ENCODE measurements at places on chromosomes 16 and 17.
A peak's percentile ranks its signal among the peaks of the same experiment; 100 is the strongest.

DNA sequence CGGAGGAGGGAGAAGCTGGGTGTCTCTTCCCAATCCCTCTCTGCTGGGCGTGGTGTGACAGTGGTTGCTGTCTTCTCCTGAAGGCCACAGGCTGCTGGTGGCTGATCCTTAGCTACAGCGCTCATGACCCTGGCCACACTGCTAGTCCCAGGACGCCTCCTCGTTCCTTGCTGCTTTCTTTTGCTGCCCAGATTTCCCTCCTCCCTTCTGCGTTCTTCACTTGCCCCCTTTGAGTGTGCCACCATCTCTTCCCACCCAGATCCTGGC, 90.1 kb downstream of the MRC2 start:
- DNase-seq: no peak

GRCh38 chr16:10535461-10535860, 44.9 kb downstream of the EMP2 start:
- DNase-seq: no peak

GRCh38 chr16:1150511-1150982, 2.4 kb upstream of the CACNA1H start:
- DNase-seq: no peak

DNA sequence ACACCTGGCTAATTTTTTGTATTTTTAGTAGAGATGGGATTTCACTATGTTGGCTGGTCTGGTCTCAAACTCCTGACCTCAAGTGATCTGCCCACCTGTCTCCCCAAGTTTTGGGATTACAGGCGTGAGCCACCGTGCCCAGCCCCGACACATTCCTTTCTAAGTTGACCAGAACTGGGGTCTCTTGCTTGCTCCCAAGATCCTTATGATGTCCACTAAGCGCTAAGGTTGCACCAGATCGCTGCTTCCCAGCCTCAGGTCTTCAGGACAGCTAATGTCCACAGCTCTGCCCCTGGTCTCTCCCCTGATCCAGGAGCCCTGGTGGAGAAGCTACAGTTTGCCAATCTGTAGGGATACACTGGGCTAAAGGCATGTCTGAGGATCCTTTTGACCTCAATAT, 29.5 kb downstream of the NSMCE1 start:
- DNase-seq: no peak

GRCh38 chr16:83397601-83398291, 410.0 kb upstream of the HSBP1 start:
- no peak for DNase-seq

DNA sequence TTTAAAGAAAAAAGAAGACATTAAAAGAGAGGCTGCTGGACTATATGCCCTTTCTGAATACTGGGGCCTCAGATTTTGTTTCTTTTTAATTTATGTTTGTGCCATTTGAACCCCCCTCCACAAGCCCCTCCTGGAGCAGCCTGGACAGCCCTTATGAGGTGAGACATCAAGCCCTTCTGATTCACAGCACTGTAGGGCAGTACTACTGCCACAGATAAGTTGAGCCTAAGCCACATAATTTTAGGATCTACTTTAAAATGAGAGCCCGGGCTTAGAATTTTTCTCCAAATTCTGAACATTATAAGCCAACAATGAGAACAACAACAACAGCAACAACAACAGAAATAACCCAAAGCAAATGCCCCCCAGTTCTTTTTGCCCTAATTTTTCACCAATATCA, 256.9 kb upstream of the SALL1 start:
- DNase-seq: no peak

DNA sequence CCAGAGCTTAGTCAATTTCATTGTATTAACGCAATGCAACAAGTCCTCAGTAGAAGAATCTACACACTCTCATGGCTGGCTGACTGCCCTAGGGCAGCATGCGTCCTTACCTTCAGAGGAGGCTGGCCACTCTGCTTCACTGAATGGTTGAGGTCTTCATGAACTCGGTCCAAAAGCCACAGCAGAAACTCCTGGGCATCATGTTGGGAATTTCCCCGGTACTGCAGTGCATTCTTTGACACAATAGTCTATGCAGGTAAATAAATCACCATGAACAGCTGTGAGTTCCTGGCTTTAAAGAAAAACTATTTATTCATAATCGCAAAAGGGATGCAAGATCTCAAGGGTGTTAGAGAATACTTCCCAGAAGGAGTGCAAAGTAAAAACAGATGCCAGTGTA, 41.3 kb downstream of the USP31 start:
- DNase-seq: no peak

- DNase-seq: peak; percentile 63
Measured at GRCh38 chr16:50696575-50697420, 3.4 kb downstream of the NOD2 start.

DNA sequence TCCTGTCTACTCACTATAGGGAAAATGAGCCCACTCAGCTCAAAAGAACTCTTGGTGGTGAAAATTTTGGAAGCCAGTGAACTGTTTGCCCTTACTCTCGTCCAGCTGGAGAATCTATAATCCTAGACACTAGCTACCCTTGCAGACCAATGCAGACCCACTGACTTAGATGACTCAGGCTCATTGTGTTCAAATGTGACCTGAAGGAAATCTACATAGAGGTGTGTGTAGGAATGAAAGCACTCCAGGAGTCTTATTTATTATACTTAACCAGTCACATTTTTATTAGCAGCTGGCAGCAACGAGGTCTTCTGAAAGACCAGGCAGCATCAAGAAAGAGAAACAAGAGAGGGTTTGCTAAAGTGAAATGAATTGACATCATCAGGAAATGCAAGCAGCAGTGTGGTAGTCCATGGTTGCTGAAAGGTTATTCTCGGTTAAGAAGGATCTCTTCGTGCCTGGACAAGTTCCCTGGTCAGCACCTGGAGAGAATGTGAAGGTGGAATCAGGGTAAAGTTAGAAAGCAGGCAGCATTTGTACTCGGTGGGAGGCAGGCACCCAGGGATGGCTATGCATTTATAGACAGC, 1.4 kb downstream of the KRTAP29-1 start:
- DNase-seq: no peak

GRCh38 chr17:69425978-69426377, 11.5 kb downstream of the MAP2K6 start:
- DNase-seq: no peak

DNA sequence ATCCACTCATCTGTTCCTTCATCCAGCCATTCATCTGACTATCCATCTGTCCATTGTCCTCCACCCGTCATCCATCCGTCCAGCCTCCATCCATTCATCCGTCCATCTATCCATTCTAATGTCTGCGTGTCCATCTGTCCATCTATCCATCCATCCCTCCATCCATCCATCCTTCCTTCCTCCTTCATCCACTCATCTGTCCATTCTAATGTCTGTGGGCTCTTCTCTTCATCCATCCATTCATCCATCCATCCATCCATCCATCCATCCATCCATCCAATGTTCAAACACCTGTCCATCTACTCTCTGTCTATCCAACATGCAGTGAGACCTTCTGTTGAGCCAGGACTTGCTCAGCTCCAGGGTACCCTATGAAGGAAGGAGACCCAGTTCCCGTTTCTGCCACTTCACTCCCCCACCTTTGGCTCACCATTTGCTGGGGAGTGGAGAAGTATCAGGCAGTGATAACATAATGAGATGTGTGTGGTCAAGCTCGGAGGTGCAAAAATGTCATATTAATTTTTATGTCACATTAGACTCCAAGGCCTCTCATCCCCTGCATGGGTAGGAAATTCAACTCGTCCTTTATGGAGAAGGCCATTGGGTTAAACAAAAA, 36.5 kb upstream of the ADGRG1 start:
- peak; percentile 9 for DNase-seq

- no peak for DNase-seq
Measured at GRCh38 chr17:74148446-74148845, 55.0 kb upstream of the RPL38 start.

DNA sequence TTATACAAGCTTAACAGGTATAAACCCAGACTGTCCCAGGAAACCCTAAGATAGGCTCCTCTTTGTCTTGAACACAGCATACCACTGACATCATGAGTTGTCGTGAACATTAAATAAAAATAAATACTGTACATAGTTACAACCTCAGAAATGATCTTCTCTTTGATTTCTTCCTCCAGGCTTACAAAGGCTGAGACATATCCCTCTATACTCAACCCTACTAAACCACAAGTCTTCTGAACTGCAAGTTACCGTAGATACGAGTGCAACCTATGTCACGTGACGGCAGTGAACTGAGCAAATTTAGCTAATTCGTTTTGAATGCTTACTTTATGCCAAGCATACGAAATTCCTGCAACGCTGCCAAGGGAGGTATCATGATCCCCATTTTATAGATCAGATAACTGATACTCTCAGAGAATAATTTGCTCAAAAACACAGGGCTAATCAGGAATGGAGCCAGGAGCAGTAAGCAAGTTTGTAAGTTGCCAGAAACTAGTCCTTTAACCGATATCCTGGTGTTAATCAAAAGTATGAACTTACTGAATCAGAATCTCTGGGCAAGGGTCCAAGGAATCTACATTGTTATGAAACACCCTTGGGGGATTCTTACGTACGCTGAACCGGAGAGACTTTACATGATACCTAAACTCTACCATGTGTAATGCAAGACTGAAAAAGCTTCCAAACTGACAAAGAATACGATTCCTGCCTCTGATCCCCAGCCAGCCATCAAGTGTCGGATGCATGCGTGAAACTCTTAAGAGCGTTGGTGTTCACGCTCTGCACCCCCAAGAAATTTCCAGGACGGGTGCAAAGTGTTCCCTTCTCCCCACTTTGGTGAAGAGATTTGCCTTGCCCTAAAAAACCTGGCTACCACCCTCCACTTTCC, 106.2 kb downstream of the XYLT1 start:
- DNase-seq: peak; percentile 56

GRCh38 chr16:11742093-11742535, 543 bp downstream of the TXNDC11 start:
- no peak for DNase-seq

DNA sequence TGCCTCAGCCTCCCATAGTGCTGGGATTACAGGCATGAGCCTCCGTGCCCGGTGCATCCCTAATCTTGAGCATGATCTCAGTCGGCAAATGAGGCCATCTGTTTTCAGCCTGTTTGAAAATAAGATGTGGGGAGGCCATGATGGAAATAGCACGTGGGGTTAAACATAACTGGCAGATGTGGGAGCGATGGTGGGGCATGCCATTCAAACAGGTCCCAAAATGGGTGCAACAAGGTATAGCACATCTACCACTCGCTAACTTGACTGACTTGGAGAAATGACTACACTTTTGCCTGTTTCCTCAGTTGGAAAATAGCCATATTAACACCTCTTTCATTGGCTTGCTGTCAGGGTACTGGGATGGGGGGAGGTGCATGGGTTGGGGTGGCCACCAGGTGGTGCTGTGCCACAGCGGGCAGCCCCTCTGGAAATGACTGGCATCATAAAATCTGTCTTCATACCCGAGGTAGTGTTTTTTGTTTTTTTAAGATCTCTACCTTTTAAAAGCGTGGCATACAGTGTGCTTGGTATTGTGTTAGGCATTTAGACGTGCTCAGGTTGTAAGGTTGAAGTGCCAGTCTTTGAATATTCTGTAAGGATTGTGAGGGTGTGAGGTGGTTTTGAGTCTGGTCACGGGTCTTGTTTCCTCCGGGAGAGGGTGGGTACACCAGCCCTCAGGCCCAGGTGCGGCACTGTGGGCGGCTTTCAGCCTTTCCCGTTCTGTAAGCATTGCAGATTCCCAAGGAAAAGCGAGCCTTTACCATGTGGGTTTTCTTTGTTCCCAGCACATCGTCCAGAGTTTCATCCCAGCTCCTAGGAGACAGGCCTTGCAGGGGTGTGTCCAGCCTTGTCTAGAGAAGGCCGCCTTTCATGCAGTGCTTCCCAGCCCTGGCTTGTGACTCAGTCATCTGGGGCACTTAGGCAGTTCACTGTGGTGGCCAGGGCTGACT, 2.9 kb upstream of the TTYH2 start:
- DNase-seq: peak; percentile 76

- no peak for DNase-seq
Measured at GRCh38 chr16:47565454-47565853, 104.3 kb downstream of the PHKB start.

DNA sequence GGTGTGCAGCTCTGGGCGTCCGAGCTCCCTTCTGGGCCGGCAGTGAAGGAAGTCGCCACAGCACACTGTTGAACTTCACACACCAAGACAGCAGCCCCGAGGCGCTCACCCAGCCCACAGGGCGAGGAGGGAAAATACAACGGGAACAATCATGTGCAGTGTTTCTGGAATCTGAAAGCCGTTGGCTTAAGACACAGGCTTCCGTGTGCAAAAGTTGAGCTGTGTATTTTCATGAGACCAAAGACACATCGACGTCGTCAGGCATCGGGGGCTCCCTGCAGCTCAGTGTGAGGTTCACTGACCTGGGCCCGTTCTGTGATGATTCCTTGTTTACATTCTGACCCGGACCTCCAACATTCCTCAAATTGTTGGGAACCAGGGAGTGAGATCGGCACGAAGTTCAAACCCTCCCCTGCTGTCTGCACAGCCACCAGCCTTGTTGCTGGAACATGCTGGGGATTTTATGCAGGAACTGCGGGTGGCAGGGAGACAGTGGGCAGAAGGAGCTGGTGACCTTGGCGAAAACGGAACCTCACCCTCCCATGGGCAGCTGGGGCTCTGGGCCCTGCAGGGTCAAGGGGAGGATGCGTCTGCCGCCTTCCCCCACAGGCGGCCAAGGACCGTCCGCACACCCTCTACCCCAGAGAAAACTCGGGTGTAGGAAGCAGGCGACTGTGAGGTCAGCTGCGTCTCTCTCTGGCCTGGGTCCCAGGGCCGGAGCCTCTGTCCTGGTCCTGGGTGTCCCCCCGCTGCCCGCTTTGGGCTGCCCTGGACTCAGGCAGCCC, 72.2 kb downstream of the METRNL start:
- peak; percentile 6 for DNase-seq

DNA sequence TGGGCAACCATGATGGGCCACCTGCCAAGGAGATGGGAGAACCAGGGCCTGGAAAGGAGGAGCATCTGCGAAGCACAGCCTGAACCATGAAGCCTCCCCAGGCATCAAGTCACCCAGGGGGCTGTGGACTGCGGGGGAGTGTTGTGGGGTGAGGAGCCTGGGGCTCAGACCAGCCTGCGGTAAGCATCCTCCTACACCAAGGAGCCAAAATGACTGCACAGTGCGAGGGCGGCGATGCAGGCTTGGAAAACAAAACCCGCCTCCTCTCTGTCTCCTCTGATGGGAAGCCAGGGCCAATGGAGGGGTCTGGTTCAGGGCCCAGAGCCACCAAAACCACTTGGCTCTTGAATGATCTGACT, 18.1 kb upstream of the MAF start:
- no peak for DNase-seq

GRCh38 chr16:88016964-88017363, 65.7 kb downstream of the BANP start:
- DNase-seq: no peak

- no peak for DNase-seq
Measured at GRCh38 chr17:61678339-61678738, 87.3 kb upstream of the NACA2 start.

GRCh38 chr16:69241926-69242325, 55.0 kb downstream of the SNTB2 start:
- DNase-seq: no peak
